ENCODE measurements at places on chromosomes 3 and 15. TPM values are rescaled to one million over a fixed set of nuclear protein-coding genes. Genes with fewer than 3 reads are reported as not detected.
A peak's percentile ranks its signal among the peaks of the same experiment; 100 is the strongest.

Gene ACKR2
- 0.77 TPM for total RNA-seq

Gene MAP6D1
- 2.0 TPM for total RNA-seq

Gene ECE2
- total RNA-seq, result not detected

DNA sequence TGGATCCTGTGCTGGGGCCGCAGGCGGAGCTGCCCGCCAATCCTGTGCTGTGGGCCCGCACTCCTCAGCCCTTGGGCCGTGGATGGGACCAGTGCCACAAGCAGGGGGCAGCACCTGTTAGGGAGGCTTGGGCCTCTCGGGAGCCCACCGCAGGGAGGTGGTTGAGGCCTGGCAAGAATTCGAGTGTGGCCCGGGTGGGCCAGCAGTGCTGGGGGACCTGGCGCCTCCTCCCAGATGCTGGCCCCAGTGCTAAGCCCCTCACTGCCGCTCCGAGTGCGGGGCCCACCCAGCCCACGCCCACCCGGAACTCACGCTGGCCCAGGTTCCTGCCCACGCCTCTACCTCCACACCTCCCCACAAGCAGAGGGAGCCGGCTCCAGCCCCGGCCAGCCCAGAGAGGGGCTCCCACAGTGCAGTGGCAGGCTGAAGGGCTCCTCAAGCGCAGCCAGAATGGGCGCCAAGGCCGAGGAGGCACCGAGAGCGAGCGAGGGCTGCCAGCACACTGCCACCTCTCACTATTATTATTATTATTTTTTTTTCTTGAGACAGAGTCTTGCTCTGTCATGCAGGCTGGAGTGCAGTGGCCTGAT, 31.4 kb upstream of the TBL1XR1 start:
- no peak for ATAC-seq

DNA sequence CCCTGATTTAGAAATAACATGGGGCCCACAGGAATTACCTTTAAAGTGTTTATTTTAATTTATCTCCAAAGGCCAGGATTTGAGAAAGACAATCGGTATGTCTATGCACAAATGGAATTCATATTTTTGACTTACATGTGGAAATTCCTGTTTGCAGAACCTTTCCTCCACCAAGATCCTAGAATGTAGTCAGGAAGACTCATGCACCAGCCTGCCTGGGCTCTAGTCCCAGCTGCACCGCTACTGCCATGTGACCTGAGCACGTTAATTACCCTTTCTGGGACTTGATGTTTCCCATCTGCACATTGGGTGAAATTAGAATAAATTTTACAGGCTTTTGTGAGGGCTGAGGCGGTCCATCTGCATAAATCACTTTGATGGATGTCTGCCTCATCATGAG, 194.2 kb downstream of the ATP10A start:
- no peak for ATAC-seq

GRCh38 chr15:77528968-77529319, 103.8 kb downstream of the LINGO1 start:
- ATAC-seq, result no peak

DNA sequence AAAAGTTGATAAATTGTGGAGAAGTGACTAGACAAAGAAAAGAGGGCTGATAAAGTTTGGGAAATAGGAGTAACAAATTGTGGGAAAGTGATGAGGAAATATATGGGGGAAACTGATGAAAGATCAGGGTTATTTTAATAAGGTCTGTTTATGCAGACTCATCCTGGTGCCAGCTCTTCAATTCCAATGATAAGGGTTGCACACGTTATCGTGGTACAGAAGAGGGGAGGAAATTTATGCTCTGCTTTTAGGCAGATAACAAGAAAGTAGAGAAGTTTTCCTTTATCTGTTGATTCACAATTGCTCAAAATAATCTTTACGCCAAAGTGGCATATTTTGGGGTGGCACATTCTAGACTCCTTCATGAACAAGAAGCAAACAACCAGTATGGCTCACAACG, 32.1 kb upstream of the LIPC start:
- ATAC-seq, result no peak

DNA sequence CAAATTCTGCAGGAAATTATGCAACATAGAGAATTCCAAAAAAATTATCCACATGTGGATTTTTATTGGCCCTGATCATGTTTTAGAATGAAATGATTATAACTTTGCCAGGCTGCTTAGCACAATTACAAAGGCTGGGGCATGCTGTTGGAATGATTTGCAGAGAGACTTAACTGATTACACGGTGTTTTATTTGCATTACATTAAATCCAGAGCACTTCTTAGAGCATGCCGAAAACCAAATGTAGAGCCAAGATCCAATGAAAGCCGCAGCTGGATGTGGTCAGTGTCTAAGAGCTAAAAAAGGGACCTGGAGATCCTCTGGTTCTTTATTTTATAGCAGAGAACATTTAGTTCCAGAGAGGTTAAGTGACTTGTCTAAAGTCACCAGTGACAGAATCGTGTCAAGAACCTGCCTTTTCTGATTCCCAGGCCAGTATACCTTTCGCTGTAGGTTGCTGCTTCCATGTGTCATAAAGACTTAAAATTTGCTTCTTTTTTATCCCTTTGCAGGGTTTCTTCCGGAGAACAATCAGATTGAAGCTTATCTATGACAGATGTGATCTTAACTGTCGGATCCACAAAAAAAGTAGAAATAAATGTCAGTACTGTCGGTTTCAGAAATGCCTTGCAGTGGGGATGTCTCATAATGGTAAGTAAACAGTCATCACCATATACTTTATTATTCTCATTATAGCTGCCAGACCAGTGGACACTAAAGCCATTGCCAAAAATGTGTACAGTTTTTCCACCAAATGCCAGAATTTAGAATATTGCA, 92.0 kb upstream of the TSEN2 start:
- ATAC-seq, result no peak

DNA sequence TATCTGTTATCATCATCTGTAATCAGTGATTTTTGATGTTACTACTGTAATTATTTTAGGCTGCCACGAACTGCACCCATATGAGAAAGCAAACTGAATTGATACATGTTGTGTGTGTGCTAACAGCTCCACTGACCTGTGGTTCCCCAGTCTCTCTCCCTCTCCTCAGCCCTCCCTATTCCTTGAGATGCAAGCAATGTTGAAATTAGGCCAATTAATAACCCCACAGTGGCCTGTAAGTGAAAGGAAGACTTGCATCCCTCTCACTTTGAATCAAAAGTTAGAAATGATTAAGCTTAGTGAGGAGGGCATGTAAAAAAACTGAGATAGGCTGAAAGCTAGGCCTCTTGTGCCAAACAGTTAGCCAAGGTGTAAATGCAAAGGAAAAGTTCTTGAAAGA, 218.6 kb upstream of the LRRFIP2 start:
- ATAC-seq, result no peak

DNA sequence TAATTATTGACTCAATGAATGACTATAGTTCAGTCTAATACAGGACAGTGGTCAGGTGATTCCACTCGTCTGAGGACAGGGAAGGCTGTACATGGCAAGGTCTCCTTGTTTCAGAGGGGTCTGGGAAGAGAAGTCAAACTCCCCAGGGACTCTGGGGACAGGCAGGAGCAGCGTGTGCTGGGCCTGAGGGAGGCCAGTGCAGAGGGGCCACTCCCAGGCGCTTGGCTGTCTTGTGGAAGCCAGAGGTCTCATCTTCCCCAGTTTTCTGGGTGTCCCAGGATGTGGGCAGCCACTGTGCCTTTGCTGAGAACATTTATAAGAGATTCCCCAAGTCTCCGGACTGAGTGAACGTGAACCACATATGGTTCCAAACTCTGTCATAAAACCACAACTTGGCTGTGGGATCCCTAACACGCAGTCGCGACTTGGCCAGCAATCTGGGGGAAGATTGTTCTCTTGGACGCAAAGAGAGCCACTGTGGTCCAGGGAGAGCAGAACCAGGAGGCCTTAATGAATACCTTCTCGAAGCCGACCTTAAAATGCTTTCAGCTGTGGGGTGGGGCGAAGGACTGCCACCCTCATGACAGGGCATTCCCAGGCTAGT, 30.4 kb downstream of the BHLHE40 start:
- no peak for ATAC-seq

DNA sequence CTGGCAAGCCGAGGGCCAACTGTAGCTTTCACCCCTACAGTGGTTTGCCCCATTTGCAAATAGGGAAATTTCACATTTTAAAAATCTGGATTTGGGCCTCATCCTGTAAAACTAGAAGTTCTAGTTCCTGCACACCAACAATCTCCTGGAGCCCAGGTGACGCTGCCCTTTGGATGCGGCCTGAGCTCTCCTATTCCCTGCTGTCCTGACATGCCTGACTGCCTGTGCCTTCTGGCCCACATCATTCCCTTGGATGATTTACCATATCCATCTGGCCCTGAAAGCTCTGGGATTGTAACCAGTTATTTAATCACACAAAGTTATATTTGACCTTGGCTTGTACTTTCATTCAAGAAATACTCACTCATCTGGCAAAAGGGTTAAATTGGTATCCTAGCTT, 272.3 kb downstream of the ARRDC4 start:
- ATAC-seq, result no peak

GRCh38 chr15:91022832-91023129, 387 bp upstream of the VPS33B start:
- peak; percentile 58 for ATAC-seq

GRCh38 chr3:13112521-13113345, 39.5 kb upstream of the IQSEC1 start:
- ATAC-seq, result no peak

- ATAC-seq, result no peak
Measured at GRCh38 chr15:73955861-73956742, 29.8 kb downstream of the LOXL1 start.

DNA sequence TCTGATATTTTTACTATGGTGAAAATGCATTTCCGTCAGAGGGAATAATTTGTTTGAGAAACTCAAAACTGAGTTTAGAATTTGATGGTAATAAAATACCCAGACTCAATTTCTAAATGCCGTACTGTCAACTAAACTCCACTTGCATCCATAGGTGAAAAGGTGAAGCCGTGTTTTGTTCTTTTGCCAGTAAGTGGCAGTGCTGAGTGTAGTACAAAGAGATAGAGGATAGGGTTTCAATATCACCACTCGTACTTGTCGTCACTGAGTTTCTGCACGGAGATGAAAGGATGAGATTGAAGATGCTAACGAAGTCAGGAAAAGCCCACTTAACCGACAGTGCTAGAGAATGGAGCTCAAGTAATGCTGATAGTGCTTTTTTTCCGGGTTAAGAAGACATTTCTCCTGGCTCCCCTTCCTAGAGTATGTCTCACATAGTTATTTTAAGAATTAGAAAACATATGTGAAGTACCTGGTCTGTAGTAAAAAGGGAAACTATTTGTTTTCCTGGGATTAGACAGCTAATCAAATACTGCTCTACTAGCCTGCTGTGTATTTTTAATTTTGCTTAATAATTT, 345.1 kb downstream of the IL5RA start:
- ATAC-seq, result peak; percentile 48

DNA sequence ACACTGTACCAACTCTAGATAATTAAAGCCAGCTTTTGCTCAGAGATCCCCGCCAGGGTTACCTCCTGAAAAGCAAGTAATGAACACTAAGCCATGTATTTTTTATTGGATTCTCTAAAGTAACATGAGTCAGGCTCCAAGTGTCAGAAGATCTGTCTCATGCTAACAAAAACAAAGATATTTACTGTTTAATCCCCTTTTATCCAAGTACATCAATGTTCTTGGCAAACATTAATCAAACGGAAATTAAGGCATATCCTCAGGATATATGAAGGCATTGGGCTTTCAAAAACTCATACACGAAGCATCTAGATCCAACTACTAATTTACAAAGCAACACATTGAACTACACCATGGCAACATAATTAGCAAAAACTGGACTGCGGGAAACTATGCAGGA, 37.2 kb downstream of the MYO5A start:
- no peak for ATAC-seq

GRCh38 chr3:38152609-38153008, 12.7 kb upstream of the OXSR1 start:
- ATAC-seq, result peak; percentile 32

Data from activated T-helper 17 cell treated with anti-CD3 and anti-CD28 coated beads, Interleukin-2, amount 50 U/mL, for 72 hours (primary cell).